Activated CD4-positive, alpha-beta T cell treated with anti-CD3 and anti-CD28 coated beads, Interleukin-2, amount 50 U/mL, for 48 hours (primary cell): ENCODE measurements at places on chromosomes 2 and 18.
A peak's percentile ranks its signal among the peaks of the same experiment; 100 is the strongest.

DNA sequence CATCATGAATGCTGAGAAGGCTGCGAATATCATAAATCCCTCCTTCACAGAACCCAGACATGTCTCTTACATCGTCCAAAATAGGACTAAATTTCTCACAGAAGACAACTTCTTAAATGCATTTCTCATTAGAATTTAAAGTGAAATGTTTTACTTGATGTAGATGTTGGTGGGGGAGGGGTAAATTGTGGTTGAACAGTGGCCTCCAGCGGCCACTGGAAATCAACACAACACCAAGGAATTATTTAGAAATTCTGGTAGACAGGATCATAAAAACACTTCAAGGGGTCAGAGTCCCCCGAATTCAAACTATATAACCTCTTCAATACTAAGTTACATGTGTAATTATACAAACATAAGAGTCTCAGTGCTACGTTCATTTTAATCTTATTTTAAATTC is 135.9 kb downstream of the ABCA12 start:
- DNase-seq: no peak

GRCh38 chr18:33870059-33870458 is 292.0 kb downstream of the ASXL3 start:
- DNase-seq: no peak

DNA sequence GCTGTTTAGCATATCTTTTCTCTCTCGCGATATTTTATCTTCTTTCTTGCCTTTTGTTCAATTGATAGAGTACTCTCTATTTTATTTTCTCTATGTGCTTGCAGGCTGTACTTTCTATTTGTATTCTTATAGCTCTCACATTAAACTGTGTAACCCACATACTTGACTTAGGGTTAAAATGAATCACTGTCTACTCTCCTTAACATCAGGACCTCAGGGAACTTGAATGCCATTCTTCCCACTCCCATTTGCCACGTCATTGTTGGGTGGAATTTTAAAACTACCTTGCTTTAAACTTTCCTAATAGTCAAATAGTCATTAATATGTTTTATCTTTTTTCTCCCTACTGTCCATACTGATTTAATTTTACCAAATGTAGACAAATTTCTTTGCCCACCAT is 269.7 kb downstream of the ALPK2 start:
- DNase-seq: no peak

DNA sequence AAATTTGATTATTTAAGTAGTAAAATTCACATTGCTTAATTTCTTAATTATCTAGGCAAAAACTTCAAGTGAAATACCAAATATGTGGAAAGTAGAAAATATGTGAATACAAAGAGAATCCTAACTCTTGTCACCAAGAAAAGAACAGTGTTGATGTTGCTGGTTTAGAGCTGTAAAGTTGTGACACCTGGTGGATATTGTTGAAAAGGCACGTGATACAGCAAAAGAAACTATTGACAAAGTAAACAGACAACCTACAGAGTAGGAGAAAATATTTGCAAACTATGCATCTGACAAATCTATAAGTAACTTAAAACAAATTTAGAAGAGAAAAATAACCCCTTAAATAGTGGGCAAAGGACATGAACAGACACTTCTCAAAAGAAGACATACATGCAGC is 25.6 kb upstream of the ZC3H15 start:
- DNase-seq: no peak

GRCh38 chr2:50116096-50117010 is 915.6 kb downstream of the NRXN1 start:
- DNase-seq: no peak

DNA sequence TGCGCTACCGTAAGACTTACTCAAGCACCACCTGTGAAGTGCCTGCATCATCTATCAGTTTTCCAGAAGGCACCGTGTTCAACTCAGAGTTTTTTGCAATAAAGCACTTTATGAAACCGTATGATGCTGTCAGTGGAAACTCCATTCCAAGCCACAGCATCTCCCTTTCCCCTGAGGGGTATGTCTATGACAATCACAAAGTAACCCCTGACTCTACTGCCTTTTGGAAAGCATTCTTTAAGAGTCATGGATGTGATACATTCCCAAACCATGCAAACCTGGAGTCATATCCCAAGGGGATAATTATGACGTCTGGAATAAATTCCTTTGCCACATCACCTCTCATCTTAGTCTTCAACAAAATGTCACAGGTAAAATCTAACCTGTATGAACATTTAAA is 39.2 kb downstream of the UNC50 start:
- DNase-seq: no peak

GRCh38 chr2:226136739-226137138 is 662.9 kb downstream of the IRS1 start:
- DNase-seq: no peak

DNA sequence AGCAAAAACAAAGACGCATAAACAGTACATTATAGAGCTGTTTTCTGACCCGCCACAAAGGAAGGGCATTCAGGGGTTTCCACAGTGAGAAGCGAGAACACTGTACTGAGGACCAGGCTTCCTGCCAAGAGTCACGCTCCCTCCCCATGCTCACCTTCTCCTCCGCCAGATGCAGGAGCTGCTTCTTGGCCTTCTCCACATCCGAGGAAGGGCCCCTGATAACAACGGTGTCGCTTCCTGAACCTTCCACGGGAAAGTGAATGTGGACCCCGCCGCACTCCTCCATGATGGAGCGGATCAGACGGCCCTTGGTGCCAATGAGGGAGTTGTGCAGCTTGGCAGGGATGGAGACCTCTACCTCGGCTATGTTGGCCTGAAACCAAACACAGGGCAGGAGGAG is 53.8 kb downstream of the ANO7 start:
- no peak for DNase-seq

DNA sequence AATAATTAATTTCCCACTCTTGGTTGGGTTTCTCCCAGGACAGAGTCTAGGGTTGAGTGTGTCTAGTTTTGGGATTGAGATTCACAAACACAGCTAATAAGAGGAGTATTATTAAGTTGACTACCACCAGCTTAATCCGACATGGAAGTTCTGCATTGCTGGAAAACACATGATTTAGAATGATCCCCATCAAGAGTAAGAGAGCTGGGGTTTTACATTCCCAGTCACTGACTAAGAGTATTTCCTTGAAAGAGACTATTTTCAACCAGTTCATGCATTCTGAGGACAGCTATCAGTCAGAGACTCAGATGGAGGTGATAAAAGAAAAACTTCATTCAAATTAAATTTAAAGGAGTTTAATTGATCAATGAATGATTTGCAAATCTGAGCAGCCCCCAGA is 334.6 kb upstream of the LRATD1 start:
- no peak for DNase-seq

GRCh38 chr2:202941771-202942170 is 29.7 kb downstream of the CARF start:
- DNase-seq: no peak

DNA sequence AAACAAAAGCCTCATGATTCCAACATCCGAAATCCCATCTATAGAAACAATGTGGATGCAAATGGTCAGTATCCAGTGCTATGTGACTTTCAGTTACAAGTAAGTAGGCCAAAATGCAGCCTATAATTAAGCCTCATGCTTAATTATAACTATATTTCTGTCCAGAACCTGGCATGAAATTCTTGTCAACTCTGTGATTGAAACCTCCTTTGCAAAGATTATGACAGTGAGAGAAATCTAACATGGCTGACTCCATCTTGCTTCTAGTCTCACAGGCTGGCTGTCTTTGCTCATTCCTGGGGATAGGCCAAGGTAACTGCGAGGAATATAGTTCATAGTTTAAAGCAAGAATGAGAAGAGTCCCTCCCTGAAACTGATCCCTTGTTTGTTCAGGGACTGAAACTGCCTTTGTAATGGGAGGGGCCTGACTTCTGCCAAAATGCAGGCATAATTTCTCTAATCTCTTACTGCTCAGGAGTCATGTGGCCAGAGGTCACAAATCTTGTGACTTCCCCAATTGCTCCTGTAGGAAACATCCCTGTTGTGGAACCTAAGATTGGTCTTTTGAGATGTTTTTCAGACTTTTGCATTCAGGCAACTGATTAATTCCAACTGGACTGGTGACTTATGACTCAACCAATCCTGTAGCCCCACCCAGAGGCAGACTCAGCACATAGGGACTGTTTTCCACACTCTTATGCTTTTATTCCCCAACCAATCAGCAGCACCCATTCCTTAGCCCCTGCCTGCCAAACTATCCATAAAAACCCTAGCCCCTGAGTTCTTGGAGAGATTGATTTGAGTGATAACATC is 84.5 kb upstream of the TLK1 start:
- DNase-seq: no peak

- no peak for DNase-seq
These were observed 466.5 kb upstream of the ID2 start for GRCh38 chr2:8215159-8215863.

- DNase-seq: no peak
These were observed 1.7 kb downstream of the MEIS1 start for GRCh38 chr2:66436581-66437001.

DNA sequence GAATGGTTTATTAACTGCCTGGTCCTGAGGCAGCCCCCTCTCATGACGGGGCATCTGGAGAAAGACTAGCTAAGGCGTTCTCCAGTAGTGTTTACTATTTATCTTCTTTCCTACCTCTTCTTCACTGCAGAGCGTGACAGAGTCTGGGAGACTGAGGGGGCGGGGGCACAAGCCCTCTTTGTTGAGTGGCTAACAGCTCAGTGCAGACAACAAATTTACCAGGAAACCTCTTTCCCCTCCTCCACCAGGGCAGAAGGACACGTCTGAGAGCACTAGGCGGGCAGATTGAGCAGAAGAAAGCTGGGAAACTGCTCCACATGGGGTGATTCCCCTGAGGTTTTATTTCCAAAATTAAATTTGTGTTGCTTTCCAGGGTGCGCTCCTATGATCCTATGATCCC is 322.1 kb downstream of the CNTNAP5 start:
- DNase-seq: no peak

- no peak for DNase-seq
These were observed 4.8 kb upstream of the THOC1 start for GRCh38 chr18:272650-273049.

GRCh38 chr2:85999061-85999831 is 106.4 kb downstream of the POLR1A start:
- peak; percentile 33 for DNase-seq

DNA sequence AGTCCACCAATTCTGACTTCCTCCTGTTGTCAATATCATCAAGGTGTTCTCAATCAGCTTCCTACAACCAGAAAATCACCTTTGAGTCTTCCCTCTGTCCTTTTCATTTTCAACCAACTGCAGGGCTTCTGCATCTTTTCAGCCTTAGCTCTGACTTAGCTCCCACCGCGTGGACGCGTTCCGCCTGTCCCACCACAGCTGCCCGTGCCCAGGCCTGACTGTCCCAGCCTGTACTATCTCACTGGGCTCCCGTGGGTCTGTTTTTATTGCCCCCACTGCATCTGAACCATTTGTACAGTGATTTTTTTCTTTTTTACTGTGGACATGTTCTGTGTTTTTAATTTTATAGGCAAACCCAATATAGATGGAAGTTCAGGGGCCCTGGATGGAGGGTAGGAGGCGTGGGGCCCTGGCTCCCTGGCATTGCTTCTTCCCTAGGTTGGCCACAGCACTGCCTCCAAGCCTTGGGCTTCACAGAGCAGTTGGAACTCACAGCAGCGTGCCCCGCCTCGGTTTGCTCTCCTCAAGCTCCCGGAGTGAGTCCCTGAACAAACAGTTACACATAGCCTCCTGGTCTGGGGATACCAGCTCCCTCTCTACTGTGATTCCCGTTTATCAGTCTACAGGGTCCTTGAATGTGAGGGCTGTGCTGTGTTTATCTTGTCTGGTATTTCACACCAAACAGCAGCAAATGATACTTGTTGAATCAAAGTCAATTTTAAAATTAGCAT is 280.6 kb upstream of the PXDN start:
- no peak for DNase-seq

DNA sequence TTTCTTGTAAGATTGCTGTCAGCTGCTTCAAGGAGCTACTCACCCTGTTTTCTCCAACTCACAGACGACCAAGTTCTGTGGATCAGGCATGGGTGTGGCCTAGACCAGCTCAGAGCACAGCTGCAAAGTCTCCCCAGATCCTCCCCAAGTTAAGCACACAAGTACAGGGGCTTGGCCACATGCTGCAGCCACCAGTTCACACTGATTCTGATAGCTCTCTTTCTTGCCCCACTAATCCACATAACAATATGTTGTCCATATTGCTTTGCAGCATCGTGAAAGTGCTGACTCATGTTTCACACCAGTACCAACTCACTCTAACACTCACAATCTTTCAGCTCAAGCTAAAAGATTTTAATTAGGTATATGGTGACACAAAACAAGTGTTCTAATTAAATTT is 437.0 kb downstream of the PARD3B start:
- no peak for DNase-seq

DNA sequence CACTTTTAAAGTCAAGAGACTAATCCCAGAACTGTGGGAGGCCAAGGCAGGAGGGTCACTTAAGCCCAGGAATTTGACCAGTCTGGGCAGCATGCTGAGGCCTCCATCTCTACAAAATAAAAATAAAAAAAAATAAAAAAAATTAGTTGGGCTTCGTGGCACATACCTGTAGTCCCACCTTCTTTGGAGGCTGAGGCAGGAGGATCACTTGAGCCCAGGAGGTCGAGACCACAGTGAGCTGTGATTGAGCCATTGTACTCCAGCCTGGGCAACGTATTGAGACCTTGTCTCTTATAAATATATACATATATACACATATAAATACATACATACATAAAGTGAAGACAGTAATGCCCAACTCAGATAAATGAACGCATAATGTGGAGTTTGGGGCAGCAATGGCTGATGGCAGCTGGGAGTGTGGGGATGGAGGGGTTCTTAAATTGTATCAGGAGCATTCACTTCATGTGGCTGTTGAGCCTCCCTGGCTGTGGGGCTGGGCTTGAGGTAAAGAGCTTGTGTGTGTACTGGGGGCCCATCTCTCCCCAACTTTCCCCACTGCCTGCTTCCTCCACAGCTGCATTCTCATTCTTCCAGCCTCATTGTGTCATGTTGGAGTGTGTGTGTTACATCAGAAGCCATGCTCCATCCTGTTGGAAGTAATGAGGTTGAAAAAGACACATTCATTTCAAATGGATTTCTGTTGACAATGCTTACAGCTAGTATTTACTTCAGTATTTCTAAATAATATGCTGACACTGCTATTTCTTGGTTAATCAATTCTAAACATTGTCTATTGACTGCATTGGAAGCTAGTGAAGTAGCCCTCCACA is 96.5 kb upstream of the HS6ST1 start:
- DNase-seq: no peak

GRCh38 chr2:27135478-27135955 is 1.1 kb upstream of the PREB start:
- no peak for DNase-seq

DNA sequence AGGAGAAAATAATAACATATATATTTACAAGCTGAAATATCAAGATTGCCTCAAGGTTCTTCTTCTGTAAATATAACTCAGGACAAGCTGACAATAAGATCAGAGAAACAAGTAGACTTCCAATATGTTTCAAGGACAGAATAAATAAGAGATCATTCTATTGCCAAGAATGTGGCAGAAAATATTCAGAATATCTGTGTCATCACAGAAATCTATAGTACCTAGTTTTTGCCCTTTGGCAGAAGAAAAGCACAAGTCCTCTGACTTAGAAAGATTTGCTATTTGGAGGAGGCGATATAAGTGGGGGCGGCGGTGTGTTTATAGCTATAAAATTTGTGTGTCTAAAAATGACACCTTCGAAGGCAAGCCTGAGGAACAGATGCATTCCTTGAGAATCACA is 34.3 kb downstream of the ARHGAP15 start:
- DNase-seq: no peak
